ENCODE measurements at places on chromosomes 4 and X. TPM values are rescaled to one million over a fixed set of nuclear protein-coding genes. Genes with fewer than 3 reads are reported as not detected.

DNA sequence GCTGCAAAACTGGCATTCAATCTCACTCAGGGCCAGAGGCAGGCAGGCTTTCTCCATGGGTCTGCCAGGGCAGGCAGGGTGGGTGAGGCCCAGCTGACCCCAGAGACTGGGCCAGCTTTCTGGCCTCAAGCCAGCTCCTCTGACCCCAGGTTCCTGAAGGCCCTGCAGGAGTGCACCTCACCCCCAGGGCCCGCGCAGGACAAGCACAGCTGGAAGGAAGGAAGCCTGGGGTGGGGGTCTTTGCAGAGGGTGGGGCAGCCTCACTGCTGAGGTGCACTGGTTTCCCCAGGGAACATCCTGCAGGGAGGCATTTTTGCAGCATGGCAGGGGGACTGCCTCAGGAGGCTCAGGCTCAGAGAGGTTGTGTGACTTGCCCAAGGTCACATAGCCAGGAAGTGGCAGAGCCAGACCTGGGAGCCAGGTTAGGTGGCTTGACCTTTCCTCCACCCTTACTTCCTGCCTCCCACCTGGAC, 31.5 kb upstream of the AFAP1 start:
- DNase-seq: no peak

- no peak for DNase-seq
These were observed 8.8 kb downstream of the ENPEP start for GRCh38 chr4:110484767-110485166.

DNA sequence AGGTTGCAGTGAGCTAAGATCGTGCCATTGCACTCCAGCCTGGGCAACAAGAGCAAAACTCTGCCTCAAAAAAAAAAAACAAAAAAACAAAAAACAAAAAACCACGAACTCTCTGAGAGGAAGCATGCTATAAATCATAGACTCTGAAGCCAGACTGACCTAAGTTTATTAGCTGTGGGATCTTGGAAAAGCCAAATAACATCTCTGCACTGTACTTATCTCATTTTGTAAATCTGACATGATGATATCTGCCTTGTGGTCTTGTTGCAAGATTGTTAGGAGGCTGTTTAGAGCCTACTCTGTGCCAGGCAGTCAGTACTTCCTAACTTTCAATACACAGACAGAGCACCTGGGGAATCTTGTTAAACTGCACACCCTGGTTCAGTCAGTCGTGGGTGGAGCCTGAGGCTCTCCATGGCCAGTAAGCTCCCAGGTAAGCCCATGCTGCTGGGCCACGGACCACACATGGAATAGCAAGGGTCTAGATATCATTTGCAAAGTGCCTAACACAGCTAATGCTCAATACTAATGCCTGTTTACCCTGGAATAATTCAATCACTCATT, 107.6 kb upstream of the SMIM10 start:
- no peak for DNase-seq

GRCh38 chr4:40940317-40940741, 190.6 kb downstream of the NSUN7 start:
- no peak for DNase-seq

DNA sequence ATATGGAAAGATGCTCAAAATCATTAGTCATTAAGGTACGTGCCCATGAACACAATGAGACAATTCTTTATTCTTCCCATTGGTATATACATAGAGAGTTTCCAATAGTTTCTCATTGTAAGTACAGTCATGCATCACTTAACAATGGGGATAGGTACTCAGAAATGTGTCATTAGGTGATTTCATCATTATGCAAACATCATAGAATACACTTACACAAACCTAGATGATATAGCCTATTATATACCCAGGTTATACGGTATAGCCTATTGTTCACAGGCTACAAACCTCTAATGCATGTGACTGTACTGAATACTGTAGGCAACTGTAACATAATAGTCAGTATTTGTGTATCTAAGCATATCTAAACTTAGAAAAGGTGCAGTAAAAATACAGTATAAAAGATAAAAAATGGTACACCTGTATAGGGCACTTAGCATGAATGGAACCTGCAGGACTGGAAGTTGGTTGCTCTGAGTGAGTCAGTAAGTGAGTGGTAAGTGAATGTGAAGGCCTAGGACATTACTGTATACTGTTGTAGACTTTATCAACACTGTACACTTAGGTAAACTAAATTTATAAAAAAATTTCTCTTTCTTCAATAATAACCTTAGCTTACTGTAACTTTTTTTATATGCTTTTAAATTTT, 49.6 kb downstream of the KLHL13 start:
- DNase-seq: no peak

GRCh38 chr4:123577225-123577906, 180.8 kb downstream of the SPRY1 start:
- DNase-seq: no peak

- DNase-seq: no peak
These were observed 51.7 kb downstream of the SCD5 start for GRCh38 chr4:82746705-82747574.

- no peak for DNase-seq
These were observed 868.8 kb downstream of the CCSER1 start for GRCh38 chr4:90995996-90996395.

DNA sequence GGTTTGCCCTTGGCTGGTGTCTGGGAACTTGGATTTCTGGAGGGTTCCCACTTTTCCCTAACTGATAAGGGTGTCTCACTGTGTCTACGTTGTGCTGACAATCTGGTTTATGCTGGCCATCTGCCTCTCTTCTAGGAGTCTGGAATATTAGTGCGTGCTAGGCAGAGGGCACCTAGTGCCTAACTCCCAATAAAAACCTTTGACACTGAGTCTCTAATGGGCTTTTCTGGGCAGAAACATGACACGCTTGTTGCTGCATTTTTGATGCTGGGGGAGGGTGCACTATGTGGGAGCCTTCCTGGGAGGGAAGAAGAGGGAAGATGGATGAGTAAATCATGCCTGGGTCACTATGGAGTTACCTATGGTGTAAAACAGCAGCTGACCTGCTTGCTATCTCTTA, 16.3 kb upstream of the ZNF41 start:
- DNase-seq: no peak

GRCh38 chr4:20194123-20195013, 57.3 kb upstream of the SLIT2 start:
- no peak for DNase-seq

GRCh38 chr4:121243485-121243884, 79.4 kb upstream of the TNIP3 start:
- DNase-seq: no peak

DNA sequence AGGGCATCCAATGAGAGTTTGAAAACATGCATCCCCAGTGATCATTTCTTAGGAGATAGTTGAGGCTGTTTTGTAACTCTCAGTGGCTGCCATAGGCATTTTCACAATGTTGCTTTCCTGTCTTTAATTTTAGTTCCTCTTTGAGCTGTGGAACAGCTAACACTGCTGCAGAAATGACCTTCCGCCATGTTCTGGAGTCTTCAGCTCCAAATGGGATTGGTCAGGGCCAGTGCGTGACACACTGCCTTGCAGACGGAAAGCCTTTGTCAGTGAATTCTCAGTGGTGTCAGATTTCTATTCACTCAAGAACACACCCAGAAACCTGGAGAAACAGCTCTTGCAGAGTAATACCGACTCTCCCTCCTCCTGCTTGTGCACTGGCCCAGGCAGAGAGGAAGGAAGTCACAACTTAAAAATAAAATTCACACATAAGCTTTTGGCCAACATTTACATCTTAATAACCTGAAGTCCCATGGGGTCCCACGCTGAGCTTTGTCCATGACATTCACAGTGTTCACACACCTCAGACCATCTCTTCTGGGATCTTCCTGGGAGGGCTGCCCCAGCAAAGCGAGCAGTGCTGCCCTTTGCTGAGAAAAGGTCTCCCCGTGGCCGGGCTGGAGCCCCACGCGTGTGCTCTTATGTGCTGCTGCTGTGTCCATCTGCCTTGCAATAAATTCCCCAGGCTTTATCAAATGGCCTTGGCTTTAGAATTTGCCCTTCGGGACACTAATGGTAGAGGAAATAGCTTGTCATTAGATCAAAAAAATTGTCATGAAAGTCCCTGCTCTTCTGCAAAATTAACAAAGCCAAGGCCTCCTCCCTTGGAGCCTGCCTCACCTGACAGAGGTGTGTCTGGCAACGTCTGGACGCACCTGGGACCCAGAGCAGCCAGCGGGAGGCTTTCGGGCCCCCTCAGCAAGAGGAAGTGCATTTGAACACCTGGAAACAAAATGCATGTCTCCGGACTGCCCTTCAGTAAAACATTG, 126.8 kb downstream of the IRF2 start:
- no peak for DNase-seq

DNA sequence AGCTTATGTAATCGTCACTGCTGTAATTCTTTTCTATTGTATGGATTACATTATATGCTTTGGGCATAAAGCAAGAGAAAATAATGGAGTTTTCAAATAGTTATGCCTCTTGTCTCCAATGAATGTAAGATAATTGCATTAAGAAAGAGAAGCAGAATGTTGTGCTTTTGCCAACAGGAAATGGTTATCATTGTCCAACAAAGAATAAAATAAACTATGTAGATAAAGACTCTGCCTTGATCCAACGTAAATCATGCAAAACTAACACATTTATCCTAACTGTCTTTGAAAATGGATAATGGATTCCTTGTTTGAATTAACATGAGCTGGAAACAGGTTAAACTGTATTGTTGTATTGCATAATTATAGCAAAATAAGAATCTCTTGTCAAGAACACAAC, 1709.0 kb downstream of the PCDH7 start:
- DNase-seq: no peak

- no peak for DNase-seq
These were observed 155.6 kb upstream of the PITX2 start for GRCh38 chr4:110778521-110778920.

DNA sequence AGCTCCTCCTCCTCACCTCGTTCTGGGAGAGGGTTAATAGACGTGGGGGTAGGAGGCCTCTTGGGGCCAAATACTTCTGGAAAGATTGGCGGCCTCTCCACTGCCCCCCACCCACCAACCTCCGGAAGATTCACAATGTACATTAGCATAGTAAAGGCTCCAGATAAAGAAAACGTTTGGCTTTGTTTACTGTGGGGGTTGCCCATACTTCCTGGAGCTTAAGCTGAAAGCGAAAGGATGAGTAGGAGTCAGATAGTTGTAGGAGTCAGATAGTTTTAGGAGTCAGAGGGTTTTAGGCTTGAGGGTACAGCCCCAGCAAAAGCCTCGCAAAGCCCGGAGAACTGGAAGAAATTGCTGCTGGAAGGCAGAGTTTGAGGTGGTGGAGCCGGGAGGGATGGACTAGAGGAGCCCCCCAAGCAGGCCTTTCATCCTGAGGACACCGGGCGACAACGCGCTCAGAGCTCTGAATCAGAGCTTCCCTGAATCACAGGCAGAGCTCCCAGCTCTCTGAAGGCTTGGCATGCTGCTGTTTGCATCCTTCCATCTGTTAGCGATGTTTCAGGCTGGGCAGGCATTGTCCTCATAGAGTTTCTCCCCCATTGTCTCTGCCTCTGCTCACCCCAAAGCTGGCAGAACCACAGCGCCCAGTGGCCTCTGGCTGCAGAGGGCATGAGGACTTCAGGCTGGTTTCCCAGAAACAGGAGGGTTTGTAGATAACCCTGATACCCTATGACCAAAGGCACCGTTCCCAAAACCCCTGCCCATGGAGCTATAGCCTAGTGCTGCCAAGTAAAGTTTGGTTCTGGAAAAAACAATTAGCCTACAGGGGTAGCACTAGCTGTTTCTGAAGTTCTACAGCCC, 280.7 kb downstream of the BCOR start:
- DNase-seq: no peak

GRCh38 chr4:41882625-41883347, 52.4 kb upstream of the TMEM33 start:
- DNase-seq: no peak

- no peak for DNase-seq
These were observed 284.1 kb upstream of the AMOT start for GRCh38 chrX:113124693-113125092.

DNA sequence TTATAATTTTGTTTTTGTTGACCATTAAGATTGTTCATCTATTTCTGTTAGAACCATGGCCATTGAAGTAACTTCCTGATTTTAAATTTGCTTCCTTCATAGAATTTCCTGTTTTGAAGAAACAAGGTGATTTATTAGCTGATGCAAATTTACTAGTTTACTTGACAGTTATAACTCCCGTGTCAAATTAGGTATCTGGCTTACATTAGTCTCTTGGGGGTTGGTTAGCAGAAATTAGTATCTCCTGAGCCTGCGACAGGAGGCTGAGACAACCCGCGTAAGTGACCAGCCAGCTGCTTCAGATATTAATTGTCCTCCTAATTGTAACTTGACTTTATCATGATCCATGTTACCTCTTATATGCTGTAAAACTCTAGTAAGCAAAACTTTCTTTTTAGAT, 154.3 kb downstream of the CFAP299 start:
- DNase-seq: no peak

- no peak for DNase-seq
These were observed 8.1 kb upstream of the KLHL2 start for GRCh38 chr4:165199286-165199685.

- DNase-seq: no peak
These were observed 27.5 kb upstream of the BBS12 start for GRCh38 chr4:122705009-122705408.

GRCh38 chr4:80685214-80685613, 345.3 kb upstream of the BMP3 start:
- no peak for DNase-seq

GRCh38 chrX:123648028-123648810, 84.6 kb downstream of the THOC2 start:
- peak; percentile 30 for DNase-seq

GRCh38 chr4:7341491-7342222, 93.1 kb downstream of the PSAPL1 start:
- no peak for DNase-seq

- DNase-seq: no peak
These were observed 33.2 kb downstream of the FGFRL1 start for GRCh38 chr4:1044469-1045192.

GRCh38 chr4:115149106-115149505, 35.7 kb upstream of the NDST4 start:
- DNase-seq: peak; percentile 16

- DNase-seq: no peak
These were observed 28.5 kb upstream of the CRMP1 start for GRCh38 chr4:5921101-5921980.

DNA sequence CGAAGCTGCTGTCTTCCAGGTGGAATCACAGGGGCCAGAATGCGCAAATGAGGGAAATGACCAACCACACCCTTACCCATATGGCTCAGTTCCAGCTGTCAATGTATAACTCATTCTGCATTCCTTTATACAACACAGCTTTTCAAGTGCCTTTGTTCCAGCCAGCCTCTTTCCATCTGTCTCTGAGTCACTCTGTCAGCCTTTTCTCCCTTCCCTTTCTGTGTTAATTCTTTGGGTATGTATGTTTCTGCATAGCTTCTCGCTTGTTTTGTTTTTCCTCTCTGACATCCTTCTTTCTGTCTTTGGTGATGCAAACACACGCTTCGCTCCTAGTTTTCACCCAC, 54.5 kb downstream of the RS1 start:
- peak; percentile 8 for DNase-seq

- no peak for DNase-seq
These were observed 803.8 kb upstream of the AMOT start for GRCh38 chrX:113644426-113644825.

ADAM29 gene
- not detected for polyA plus RNA-seq

USP53 gene
- 55.8 TPM for polyA plus RNA-seq

TMEM156 gene
- 3.6 TPM for polyA plus RNA-seq

PALLD gene
- polyA plus RNA-seq: 225 TPM

SAGE1 gene
- polyA plus RNA-seq: not detected

TMPRSS11B gene
- polyA plus RNA-seq: not detected

BEX5 gene
- 9.8 TPM for polyA plus RNA-seq

GLRB gene
- 17.8 TPM for polyA plus RNA-seq

STK26 gene
- 12.2 TPM for polyA plus RNA-seq

SPANXA1 gene
- polyA plus RNA-seq: not detected

PCDH19 gene
- 3.1 TPM for polyA plus RNA-seq

MTMR8 gene
- 2.1 TPM for polyA plus RNA-seq

SLC25A53 gene
- 8.9 TPM for polyA plus RNA-seq

GPRASP3 gene
- polyA plus RNA-seq: 20.5 TPM

SSX4B gene
- polyA plus RNA-seq: not detected

ARX gene
- polyA plus RNA-seq: not detected

Data from right renal pelvis (tissue), 4 donors.